ENCODE measurements at places on chromosomes 13 and 19.

DNA sequence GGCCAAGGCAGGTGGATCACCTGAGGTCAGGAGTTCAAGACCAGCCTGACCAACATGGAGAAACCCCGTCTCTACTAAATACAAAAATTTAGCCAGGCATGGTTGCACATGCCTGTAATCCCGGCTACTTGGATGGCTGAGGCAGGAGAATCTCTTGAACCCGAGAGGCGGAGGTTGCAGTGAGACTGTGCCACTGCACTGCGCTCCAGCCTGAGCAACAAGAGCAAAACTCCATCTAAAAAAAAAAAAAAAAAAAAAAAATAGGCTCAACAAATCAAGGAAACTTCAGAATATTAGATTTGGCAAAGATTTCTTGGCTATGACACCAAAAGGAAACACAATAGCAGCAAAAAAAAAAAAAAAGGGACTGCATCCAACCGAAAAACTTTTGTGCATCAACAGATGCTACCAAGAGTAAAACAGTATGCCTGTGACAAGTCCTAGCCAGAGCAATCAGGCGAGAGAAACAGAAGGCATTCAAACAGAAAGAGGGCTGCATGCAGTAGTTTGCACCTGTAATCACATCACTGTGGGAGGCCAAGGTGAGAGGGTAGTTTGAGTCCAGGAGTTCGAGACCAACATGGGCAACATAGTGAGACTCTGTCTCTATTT lies 23.8 kb downstream of the ZNF160 start:
- no peak for DNase-seq

GRCh38 chr13:105428811-105429210 lies 1106.7 kb downstream of the EFNB2 start:
- DNase-seq: no peak

- no peak for DNase-seq
Measured at GRCh38 chr13:45339867-45340266, 1.1 kb downstream of the TPT1 start.

DNA sequence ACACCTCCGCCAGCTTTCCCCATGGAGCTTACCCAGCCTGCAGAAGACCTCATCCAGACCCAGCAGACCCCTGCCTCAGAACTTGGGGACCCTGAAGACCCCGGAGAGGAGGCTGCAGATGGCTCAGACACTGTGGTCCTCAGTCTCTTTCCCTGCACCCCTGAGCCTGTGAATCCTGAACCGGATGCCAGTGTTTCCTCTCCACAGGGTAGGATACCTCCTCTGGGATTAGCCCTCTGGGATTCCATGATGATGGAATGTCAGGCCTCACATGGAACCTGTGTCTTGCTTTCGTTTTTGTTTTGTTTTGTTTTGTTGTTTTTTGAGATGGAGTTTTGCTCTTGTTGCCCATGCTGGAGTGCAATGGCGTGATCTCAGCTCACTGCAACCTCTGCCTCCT lies 1.9 kb downstream of the RFXANK start:
- DNase-seq: no peak

- DNase-seq: no peak
Measured at GRCh38 chr19:10603873-10604459, 16.9 kb upstream of the AP1M2 start.

DNA sequence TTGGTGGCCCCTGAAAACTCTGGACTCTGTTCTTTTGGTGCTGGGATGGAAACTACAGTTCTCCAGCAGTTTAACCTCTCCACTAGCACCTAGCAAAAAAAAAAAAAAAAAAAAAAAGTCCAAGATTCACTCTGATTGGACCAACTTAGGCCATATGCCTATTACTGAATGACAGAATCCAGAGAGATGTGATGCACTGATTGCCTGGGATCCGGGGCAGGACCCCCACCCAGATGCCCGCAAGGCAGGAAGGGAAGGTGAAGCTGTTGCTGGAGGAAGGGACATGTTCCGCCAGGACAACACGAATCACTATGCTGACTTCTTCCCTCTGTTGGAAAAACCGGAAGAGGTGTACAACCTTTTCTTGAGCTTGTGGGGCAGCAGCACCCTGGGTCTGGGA lies 152.5 kb upstream of the ZNF536 start:
- DNase-seq: no peak

DNA sequence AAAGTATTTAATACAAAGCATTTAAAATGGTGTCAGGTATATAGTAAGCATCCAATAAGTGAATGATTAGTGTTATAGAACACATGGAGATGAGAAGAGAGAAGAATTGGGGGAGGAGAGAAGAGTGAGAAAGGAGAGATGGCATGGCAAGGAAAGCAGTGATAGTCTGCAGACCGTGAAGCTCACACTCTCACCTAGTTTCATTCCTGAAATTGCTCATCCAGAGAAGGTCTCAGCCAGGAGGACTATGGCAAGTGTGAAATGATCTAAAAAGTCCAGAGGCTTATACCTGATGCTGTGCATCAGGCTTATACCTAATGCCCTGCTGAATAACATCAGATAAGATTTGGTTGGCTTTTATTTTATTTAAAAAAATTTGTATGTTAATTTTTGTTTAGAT lies 351.6 kb upstream of the KLF12 start:
- DNase-seq: no peak

- DNase-seq: no peak
Measured at GRCh38 chr13:112686987-112687386, 2.9 kb upstream of the ATP11A start.

- DNase-seq: no peak
Measured at GRCh38 chr19:33261511-33262189, 36.0 kb upstream of the SLC7A10 start.

- DNase-seq: no peak
Measured at GRCh38 chr19:18666317-18666716, 17.2 kb upstream of the CRTC1 start.

- no peak for DNase-seq
Measured at GRCh38 chr13:94494026-94494425, 14.5 kb upstream of the DCT start.

DNA sequence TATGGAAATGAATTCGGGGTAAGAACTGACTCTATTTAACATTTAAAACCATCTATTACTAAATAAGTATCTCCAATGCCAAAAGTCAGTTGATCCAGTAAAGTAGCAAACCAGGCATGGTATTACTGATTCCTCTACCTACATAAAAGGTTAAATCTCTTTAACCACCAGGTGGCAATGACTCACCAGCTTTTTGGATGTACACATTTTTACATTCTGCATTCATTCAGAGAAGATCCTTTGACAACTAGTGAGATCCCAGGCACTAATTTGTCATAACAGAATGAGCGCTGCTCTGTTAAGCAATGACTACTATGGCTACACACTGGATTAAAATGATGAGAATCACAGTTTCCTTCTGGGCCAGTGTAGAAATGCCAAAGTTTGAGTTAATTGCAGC lies 329.8 kb upstream of the GPC6 start:
- no peak for DNase-seq

- no peak for DNase-seq
Measured at GRCh38 chr19:1904860-1905109, 414 bp upstream of the ADAT3 start.

GRCh38 chr19:28372576-28373247 lies 840.2 kb downstream of the UQCRFS1 start:
- no peak for DNase-seq

DNA sequence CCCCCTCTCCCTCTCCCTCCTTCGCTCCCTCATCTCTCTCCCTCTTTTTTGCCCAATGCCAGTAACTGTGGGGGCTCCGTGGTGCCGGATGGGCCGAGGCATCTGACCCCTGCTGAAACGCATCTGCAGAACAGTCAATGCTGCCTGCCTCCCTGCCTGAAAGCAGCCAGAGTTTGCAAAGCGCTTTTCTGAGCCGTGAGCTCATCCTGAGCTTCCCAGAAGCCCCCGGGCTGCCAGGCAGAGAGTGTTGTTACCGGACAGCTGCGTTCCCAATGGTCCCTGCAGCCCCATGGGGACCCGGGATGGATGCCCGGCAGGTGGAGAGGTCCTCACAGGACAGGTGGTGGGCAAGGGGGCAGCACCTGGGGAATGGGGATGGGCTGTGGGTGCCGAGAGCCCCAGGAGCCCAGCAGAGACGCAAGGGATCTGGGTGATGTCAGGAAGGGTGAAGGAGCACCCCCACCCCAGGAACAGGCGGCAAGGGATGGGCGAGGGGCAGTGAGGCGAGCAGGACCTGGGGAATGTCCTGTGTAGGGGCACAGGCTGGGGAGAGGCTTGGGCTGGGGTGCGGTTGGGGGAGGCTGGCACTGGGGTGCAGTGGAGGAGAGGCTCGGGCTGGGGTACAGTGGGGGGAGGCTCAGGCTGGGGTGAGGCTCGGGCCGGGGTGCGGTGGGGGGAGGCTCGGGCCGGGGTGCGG lies 33.0 kb downstream of the GPX4 start:
- no peak for DNase-seq

- DNase-seq: no peak
Measured at GRCh38 chr13:50529154-50529882, 314.2 kb downstream of the DLEU7 start.

GRCh38 chr13:111861766-111862366 lies 205.1 kb upstream of the SOX1 start:
- no peak for DNase-seq

GRCh38 chr19:50311723-50312635 lies 17.2 kb downstream of the KCNC3 start:
- DNase-seq: no peak

GRCh38 chr19:8305798-8306197 lies 2.4 kb downstream of the CD320 start:
- DNase-seq: no peak

DNA sequence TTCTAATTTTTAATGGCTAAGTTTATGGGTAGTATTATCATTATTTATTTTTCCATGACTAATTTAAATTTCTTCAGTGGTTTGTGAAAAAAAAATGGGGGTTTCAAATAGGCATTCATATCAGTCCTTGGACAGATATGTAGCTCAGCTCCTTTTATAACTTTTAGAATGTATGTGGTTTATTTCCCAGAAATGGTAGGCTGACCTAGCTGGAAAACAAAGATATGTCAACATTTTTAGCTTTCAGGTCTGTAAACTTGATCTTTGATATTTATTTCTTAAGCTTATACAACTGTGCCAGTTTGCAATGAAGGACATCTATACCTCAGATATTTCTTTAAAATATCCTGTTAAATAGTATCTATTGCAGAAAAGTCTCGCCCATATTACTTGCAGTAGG lies 1815.5 kb downstream of the SLITRK5 start:
- no peak for DNase-seq

DNA sequence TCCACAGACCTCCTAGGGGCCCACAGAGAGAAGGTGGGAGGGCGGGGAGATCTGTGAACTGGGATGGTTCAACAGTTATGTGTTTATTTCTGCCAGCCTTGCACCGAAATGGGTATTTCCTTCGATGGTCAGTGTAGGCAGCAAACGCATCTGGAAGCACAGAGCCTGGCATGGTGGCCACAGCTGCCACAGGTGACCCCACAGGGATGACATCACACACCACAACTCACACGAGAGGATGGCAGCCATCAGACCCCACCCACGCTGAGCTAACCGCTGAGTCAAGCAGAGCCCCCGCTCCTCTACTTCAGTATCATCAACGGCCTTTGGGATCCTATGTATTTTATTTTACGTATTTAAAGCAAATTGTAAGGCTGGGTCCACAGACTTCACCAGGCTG lies 37.4 kb downstream of the NAXD start:
- DNase-seq: no peak

DNA sequence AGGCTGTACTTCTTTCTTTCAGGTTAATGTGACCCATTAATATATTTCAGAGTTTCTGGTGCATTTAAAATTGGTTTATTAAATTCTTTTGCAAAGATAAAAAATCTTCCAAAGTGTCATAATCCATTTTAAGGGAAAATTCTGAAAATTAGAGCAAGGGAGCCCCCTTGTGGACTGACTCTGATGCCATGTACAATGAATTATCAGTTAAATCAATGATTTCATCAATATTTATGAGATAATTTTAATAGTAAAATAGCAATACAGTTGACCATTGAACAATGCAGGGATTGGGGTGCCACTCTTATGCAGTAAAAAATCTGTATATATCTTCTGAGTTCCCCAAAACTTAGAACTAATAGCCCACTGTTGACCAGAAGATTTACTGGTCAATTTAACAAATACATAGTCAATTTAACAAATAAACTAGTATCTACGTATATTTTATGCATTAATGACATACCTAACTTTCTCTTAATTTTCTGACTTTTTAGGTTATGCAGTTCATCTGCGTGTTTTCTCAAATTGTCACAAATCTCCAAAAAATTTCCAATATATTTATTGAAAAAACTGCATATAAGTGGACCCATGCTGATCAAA lies 479.1 kb upstream of the MIR17HG start:
- DNase-seq: no peak

DNA sequence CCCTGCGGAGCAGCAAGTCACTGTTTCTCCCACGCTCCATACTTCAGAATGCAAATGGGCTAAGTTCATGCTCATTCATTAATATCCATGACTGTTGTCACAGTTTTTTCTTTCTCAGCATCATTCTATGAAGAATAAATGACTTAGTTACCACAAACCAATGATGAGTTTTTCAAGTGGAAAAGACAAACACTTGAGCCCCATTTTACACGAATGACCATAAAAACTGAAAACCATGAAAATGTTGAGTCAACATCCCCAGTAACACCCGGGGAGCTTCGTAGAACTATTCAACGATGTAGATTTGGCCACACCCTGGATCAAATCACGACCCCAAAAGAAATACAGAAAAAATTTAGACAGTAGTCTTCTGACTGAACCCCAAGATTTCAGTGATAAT lies 99.8 kb upstream of the GJB6 start:
- DNase-seq: no peak

- DNase-seq: no peak
Measured at GRCh38 chr19:30023330-30023729, 81.3 kb downstream of the URI1 start.

DNA sequence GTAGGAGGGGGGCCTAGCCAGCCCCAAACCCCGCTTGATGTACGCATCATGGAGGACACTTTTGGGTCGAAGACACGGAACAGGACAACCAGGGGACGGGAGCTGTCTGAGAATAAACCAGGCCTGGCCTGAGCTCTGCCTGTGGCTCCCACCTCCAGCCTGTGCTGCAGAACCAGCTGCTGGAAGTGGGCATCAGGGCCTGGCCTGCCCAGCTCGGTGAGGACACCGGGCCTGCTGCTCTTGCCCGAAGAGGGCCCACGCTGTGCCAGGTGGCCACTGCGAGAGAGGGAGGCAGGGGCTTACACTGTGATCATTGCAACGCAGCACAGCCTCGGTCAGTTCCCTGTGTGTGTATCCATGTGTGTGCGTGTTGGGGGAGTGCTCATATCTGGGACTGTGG lies 34.6 kb downstream of the CEBPG start:
- DNase-seq: no peak

Data from stimulated activated CD8-positive, alpha-beta memory T cell treated with anti-CD3 and anti-CD28 coated beads, Interleukin-7, amount 100 ng/mL, for 1 hour (primary cell).